ELR (cell line): ENCODE measurements at places on chromosomes 7 and 10.

DNA sequence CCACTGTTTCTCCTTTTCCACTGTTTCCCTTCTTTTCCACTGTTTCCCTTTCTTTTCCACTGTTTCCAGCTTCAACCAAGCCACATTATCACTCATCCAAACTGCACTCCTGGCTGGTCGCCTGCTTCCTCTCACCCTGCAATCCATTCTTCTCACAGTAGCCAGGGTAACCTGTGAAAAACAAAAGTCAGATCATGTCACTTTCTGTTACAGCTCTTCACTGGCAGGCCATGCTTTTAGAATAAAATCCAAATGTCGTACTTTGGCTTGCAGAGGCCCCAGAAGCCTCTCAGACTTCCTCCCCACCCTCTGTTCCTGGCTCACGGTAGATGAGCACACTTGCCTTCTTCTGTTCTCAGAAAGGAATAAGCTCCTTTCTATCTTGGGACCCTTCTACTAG is 33.9 kb downstream of the STARD3NL start:
- DNase-seq, result no peak

GRCh38 chr7:79272066-79272669 is 181.3 kb downstream of the MAGI2 start:
- DNase-seq, result peak; percentile 67

DNA sequence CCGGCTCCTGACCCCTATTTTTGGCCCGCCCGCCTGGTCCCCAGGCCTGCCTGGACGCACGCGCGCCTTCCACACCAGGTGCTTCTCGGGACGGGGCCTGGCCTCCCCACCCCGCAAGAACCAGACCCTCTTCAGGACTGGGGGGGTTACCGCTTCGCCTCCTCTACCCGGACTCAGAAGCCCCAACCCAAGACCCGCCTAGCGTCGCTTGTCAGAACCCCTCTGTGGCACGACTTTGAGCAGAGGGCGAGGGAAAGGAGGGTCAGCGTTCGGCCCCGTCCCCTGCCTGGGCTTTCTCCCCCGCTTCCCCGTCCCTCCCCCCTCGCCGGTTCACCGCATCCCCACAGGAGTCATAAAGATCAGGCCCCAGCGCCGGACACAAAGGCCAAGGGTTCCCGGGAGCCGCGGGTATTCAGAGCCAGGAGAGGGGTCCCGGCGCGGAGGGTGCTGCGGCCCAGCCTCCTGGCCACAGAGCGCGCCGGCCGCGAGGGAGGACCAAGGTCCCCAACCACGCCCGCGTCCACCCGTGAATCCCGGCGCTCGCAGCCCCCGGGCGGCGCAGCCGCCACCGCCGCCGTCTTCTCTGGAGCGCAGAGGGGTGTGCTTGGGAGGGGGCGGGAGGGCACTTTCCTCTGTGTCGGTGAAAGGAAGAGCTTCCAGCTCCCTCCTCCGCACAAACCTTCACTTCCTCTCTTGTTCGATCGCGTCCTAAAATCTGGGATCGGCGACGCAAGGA is 351.9 kb downstream of the DNAJB6 start:
- no peak for DNase-seq

DNA sequence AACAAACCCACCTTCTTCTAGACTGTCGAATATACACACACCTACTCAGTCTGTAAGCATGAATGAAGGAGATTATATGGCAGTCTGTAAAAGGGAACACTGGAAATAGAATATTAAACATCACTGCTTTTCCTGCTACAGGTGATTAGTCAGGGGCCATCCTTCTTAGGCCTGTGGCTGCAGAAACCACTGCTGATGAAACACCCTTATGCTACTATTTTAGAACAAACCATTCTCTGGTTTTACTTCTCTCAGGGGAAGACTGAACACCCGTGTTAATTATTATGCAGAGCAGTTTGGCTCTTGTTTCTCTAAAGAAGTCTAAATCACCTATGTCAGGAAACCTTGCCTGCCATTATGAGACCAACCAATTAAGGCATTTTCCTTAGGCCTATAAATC is 351.1 kb upstream of the KLF6 start:
- no peak for DNase-seq

DNA sequence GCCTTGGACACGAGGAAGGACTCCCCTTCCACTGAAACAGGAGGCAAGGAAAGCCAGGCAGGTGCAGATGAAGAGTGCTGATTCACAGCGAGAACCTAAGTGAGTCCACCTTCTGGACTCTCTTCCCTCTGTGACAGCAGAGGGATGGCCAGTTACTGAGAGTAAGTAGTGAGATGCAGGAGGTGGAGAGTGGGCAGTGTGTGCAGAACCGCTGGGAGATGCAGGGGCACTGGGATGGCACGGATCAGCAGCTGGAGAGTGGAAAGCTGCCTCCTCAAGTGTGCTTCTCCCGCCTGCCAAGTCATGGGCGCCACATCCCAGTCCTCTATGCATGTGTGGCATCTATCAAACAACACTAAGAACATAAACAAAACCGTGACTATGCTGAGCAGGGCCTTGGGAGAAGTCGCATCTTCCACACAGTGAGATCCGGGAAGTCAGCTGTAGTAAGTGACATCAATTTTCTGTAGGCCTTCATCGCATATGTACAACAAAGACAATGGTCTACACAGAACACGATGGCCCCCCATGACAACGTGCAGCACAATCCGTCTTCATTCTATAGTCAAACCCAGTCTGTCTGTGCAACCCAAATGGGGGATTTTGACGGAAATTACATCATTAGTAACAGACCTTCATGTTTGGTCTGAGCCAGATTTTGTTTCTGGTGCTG is 217.4 kb upstream of the KLF14 start:
- DNase-seq, result no peak

GRCh38 chr7:129315960-129316359 is 91.1 kb downstream of the AHCYL2 start:
- DNase-seq, result no peak

DNA sequence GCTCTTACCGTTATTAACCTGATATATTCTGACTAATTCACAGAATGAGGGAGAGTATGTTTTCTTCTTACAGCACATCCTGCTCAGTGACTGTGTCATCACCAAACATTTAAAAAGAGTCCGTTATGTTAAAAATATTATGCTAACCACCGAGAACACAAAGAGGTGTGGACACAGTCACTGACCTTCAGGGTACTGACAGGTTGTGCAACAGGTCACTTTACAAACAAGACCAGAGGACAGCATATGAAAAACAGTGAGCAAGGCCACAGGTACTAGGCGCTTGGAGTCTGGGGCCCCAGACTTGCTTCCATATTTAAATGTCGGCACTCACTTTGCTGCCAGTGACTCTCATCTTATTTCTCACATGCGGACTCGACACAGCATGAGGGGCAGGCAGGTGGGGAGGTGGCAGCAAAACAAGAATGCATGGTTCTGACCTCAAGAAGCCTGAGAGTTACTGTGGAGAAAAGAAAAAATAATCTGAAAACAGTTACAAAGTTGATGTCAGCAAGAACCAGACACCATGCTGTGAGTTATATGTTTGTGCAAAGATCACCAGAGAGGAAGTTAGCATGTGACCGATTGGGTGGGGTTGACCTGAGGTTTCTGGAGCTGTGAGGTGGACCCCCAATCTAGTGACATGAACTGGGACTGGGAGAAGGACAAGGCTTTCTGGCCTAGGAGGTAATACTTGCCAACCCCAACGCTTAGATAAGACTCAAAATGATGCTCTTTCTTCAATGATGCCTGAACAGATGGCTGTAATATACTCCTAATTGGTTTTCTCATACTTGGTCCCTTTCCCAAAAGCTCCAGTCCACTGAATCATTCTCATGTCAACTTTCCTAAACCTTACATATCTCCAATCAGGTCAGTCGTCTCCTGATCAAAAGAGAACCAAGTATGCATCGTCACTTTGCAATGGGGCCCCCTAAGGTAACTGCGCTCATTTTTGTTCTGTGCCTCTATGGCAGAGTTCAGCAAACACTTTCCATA is 102.4 kb downstream of the HIPK2 start:
- DNase-seq, result no peak

- peak; percentile 71 for DNase-seq
Measured at GRCh38 chr7:19020711-19021110, 96.7 kb downstream of the TWIST1 start.

GRCh38 chr10:19200211-19200610 is 151.6 kb downstream of the MALRD1 start:
- DNase-seq, result no peak

GRCh38 chr10:91201213-91201996 is 19.1 kb upstream of the PCGF5 start:
- DNase-seq, result no peak

DNA sequence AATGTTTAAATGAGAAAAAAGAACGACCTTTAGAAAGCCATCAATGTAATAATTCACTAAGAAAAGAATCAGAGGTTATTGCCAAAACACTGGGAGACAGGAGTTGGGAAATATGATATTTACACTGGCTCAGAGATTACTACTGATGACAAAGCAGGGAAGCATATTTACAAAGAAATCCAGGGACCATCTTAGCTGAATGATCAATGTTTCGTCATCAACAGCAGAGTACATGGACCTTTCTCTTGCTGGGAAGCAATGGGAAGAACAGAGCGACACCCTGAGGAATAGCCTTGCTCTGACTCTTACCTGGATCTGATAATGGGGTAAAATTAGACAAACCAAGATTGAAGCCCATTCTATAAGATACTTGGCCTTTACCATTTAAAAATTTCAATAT is 1293.5 kb downstream of the XPNPEP1 start:
- peak; percentile 78 for DNase-seq
